ENCODE measurements at places on chromosomes 7 and 10. TPM values are rescaled to one million over a fixed set of nuclear protein-coding genes. Genes with fewer than 3 reads are reported as not detected.

- H3K27ac ChIP-seq, result no peak overlapping the region
- no peak for DNase-seq
- no peaks in the 10 kb centered on the region for H3K36me3 ChIP-seq
- H3K27me3 ChIP-seq, result no peaks in the 10 kb centered on the region
- H3K4me1 ChIP-seq, result no peaks in the 10 kb centered on the region
- no peak overlapping the region for H3K4me3 ChIP-seq
These were observed 266.9 kb downstream of the GRID1 start for GRCh38 chr10:86099542-86100334.

DNA sequence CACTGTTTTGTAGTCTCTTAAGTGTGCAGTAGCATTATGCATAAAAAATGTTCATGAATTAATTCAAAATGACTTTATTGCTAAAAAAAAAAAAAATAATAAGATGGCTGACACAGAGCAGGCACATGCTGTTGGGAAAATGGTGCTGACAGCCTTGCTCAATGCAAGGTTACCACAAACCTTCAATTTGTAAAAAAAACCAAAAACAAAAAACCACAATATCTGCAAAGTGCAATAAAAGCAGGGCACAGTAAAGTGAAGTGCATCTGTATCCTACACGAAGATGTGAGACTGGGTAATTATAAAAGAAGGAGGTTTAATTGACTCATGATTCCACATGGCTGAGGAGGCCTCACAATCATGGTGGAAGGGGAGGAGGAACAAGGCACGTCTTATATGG is 185.8 kb downstream of the USP6NL start:
- no peaks in the 10 kb centered on the region for H3K36me3 ChIP-seq
- no peak overlapping the region for H3K4me3 ChIP-seq
- no peaks in the 10 kb centered on the region for H3K27me3 ChIP-seq
- H3K4me1 ChIP-seq, result no peaks in the 10 kb centered on the region

DNA sequence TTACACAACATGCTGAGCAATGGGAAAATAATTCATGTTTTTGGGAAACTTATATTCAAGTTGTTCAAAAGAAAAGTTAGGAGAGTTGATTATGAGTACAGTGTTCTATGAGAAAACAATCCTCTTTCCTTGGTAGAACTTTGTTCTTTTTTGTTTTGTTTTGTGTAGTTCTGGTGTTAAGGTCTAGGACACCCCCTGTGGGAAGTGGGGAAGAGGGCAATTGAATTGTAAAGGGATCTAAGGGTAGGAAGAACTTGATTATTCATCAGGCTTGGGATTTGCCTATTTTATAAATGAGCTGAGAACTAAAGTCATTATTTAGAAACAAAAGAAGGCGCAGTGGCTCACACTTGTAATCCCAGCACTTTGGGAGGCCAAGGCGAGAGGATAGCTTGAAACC is 25.9 kb upstream of the CDK13 start:
- no peaks in the 10 kb centered on the region for H3K4me1 ChIP-seq
- H3K27ac ChIP-seq, result no peak overlapping the region
- H3K36me3 ChIP-seq, result no peaks in the 10 kb centered on the region
- no peaks in the 10 kb centered on the region for H3K27me3 ChIP-seq
- H3K4me3 ChIP-seq, result no peak overlapping the region

The SYNPO2L gene
- total RNA-seq, result not detected

- H3K27ac ChIP-seq, result no peak overlapping the region
- H3K27me3 ChIP-seq, result peaks cover 27% of the 10 kb centered on the region
- DNase-seq, result no peak
- H3K36me3 ChIP-seq, result no peaks in the 10 kb centered on the region
- no peak overlapping the region for H3K4me3 ChIP-seq
These were observed 223.7 kb upstream of the MKLN1 start for GRCh38 chr7:131103997-131104396.

- DNase-seq, result no peak
- H3K27ac ChIP-seq, result no peak overlapping the region
- H3K4me1 ChIP-seq, result peaks cover 10% of the 10 kb centered on the region
- H3K36me3 ChIP-seq, result peaks cover 4% of the 10 kb centered on the region
- no peak overlapping the region for H3K4me3 ChIP-seq
These were observed 124.8 kb downstream of the KIAA1217 start for GRCh38 chr10:24333736-24334135.
